Activated CD4-positive, alpha-beta memory T cell treated with anti-CD3 and anti-CD28 coated beads, Interleukin-2, amount 10 ng/mL, durations not matched to agents 7 days and 5 days (primary cell): ENCODE measurements at places on chromosomes 7 and 10. TPM values are rescaled to one million over a fixed set of nuclear protein-coding genes. Genes with fewer than 3 reads are reported as not detected.

The MMD2 gene
- total RNA-seq: not detected

- peak; percentile 31 for DNase-seq
These were observed 114.8 kb upstream of the ARID5B start for GRCh38 chr10:61786728-61787127.

DNA sequence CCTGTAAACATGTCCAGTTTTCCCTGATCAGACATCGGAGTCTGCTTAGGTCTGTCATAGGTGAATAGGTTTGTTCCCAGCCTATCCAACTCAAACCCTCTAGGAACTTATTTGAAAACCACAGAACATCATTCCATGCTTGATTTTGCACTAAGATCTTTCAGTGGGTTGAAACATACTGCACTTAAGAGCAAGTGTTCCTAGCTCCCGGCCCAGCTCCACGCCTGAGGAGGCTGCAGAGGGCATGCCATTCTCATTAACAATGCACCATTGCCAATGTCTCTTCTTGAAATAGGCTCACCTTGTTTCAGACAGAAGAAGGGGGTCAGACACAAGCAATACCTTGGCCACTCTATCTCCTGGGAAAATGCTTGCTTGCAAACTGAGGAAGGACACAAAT lies 78.0 kb upstream of the EGR2 start:
- DNase-seq: no peak

GRCh38 chr7:29864656-29865055 lies 58.3 kb downstream of the WIPF3 start:
- DNase-seq: no peak

DNA sequence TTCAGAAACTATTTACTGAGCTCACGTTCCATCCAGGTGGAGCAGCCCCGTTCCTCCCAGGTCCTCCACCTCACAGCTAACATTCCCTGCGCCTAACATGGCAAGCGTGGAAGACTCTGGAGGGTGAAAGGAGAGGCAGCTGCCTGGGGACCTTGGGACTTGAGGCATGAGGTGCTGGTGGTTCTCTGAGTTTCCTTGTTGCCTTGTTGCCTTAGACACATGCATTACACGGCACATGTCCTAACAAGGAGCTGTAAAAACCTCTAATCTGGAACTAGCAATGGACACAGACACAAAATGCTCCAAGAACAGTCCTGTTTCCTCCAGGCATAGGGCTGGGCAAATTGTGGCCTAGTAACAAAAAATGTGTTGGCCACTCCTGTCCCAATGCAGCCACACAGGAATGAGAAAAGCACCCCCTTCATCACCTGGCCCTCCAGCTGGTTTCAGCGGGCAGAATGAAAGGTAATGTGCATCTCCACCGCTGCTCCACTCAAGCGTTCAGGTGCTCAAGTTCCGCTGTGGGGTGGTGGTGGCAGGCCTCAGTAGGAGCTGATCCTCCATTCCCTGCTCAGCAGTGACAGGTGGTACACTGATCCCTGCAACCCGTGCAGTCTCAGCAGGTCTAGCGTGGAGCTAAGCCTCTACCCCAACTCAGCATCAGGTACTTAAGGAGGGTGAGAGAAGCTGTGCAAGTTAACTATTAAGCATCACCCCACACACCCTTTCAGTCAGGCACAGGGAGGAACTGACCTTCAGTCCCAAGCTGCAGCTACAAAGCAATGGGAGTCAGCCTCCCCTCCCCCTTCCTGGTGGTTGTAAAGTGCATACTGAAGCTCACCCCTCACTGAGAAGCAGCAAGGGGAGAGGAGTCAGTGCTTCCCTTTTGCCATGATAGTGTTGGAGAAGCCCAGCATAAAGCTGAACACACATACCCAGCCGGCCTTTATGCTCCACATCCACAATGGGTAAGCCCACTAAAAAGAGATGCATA lies 382.8 kb downstream of the SDK1 start:
- no peak for DNase-seq

The MRLN gene
- total RNA-seq: not detected

The FRAT1 gene
- 6.9 TPM for total RNA-seq

The DNAJC12 gene
- total RNA-seq: 4.1 TPM

The ABCB1 gene
- total RNA-seq: 8.1 TPM

- no peak for DNase-seq
These were observed 5.1 kb downstream of the TLX1 start for GRCh38 chr10:101136007-101136707.

GRCh38 chr10:121069061-121069850 lies 218.1 kb downstream of the WDR11 start:
- no peak for DNase-seq
